ENCODE measurements at places on chromosomes 3 and 15. TPM values are rescaled to one million over a fixed set of nuclear protein-coding genes. Genes with fewer than 3 reads are reported as not detected.

GOLIM4 gene
- 35.2 TPM for total RNA-seq

CLRN1 gene
- not detected for total RNA-seq

RTP3 gene
- not detected for total RNA-seq

FBLN2 gene
- 16.1 TPM for total RNA-seq

A4GNT gene
- total RNA-seq, result not detected

GATM gene
- under 0.01 TPM for total RNA-seq

ARL14 gene
- not detected for total RNA-seq

TTLL13 gene
- not detected for total RNA-seq

GOLGA8G gene
- total RNA-seq, result not detected

DCBLD2 gene
- 139 TPM for total RNA-seq

POPDC2 gene
- not detected for total RNA-seq

GRK7 gene
- not detected for total RNA-seq

RNF7 gene
- 140 TPM for total RNA-seq

TJP1 gene
- total RNA-seq, result 78.3 TPM

RETNLB gene
- not detected for total RNA-seq

CLDN11 gene
- 153 TPM for total RNA-seq

SLC30A4 gene
- total RNA-seq, result 4.3 TPM

LAMB2 gene
- 358 TPM for total RNA-seq

PIGZ gene
- total RNA-seq, result 2.1 TPM

C3orf85 gene
- total RNA-seq, result not detected
